ENCODE measurements at places on chromosomes 2 and 18.

DNA sequence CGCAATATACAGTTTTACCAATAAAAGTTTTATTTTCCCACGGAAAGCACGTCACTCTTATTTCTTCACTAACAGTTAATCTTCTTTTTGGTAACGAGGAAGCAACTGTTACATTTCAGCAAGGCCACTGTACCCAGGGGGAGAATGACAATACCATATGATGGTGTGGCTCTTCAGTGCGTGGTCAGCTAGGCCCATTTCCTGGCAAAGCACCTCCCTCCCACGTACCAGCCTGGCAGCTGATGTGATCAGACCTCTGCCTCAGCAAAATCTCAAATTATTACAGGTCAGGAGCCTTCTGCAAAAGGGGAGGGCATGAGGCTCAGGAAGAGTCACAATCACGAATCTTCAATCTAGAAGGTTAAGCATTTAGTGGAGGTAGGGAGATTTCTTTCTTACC lies 55.4 kb downstream of the KLF7 start:
- no peak for DNase-seq

DNA sequence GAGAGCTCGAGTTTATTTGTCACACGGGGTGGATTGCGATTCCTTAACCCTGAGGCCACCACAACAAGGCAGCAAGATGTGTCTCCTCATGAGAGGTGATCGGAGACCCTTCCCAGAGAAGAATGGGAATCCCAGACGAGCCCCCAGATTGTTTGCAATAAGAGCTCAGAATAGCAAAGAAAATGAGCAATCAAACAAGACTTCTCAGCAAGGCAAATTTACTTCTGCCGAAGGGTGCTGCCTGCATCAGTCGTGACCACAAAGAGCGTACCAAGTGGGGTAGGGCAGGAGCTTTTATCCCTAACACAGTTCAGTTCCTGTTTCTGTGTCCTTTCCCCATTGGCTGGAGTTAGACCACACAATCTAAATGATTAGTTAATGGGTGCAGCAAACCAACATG lies 237.5 kb upstream of the SYT4 start:
- no peak for DNase-seq

- no peak for DNase-seq
Measured at GRCh38 chr2:64525317-64525613, 1.1 kb downstream of the AFTPH start.

DNA sequence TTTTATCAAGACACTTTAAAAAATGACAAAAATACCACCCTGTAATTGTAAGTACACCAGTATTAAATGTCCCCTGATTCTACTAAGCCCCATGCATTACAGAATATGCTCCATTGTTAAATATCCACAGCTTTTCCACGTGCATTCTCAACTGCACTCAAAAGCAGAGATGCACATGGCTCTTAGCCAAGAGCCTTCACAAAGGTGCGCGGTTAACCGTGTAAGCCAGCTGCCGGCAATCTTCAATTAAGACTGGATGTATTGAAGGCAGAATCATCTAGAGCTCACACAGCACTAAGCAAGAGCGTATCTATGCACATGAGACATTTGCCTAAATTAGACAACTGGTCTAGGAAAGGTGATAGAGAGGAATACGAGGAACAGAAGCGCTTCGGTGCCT lies 278.3 kb downstream of the NAPG start:
- DNase-seq, result no peak

- no peak for DNase-seq
Measured at GRCh38 chr2:151374436-151374835, 17.0 kb downstream of the TNFAIP6 start.

DNA sequence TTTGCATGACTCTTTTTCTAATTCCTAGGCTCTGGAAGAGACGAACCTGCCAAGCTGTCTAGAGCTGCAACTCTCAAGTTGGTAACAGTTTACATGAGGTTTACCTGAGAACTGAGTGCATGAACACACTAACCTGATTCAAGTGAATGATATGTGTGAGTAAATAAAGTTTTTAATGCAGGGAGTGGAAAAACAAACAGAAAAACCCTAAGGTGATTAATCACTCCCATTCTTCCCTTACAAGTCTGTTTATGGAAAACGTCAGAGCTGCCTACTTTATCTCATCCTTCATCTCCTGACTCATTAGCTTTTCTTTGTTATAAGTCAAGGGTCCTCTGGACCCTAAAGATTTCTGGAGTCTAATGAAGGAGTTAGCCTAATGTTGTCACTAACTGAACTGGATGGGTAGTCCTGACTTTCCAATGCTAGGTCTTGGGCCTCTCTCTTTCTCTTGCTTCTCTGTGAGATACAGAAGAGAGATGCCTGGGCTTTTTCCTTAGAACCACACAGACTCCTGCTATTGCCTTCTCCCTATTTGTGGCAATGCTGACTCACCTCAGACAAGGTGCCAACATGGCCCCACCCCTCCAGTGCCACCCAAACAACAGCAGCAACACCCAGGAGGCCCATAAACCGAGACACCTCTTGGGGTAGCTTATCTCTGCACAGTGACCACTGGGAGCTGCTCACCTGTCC lies 952.4 kb downstream of the EPHA4 start:
- no peak for DNase-seq

DNA sequence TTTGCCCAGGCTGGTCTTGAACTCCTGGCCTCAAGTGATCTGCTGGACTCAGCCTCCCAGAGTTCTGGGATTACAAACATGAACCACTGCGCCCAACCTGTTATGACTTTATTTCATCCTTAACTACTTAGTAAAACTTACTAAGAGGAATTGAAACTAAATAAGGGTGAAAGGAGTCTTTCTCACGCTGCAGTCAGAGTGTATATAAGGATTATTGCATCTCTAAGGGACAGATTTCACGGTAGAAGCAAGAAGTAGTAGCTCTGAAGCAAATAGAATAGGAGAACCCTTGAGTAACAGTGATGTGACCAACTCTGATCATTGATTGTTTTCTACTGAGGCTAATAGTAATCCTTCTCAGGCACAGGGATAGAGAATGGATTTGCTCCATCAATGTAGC lies 960.1 kb downstream of the CPS1 start:
- DNase-seq, result no peak

DNA sequence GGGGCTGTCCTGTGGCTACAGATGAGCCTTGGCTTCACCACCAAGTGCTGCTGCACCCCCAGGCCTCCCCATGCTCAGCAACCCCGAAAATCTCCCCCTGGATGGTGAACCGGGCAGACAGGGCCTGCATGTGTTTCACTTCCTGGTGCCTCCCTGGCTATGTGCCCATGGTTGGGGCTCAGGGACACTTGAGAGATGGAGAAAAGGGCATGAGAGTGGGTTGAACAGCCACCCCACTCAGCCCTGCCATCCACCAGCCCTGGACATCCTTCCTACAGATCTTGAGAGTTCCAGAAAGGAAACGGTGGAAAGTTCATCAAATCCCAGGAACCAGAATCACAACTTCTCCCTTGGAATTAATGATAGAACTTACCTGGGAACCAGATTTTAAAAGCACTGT lies 74.7 kb upstream of the TEX51 start:
- no peak for DNase-seq

DNA sequence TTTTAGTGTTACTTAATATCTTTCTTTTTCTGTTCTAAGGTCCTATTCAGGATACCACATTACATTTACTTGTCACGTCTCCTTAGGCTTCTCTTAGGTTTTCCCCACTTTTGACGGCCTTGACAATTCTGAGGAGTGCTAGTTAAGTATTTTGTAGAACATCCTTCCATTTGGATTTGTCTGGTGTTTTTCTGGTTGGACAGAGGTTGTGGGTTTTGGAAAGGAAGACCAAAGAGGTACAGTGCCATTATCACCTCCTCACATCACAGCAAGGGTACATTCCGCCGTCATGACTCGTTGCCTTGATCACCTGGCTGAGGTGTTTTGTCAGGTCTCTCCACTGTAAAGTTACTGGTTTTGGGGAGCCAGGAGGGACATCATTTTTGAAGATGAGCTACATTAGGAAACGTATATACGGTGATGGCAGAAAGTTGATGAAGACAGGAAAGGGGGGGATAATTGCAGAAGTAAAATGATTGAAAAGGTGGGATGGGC lies 88.4 kb upstream of the TMEM247 start:
- DNase-seq, result no peak

- DNase-seq, result no peak
Measured at GRCh38 chr2:147800316-147800715, 44.5 kb upstream of the ACVR2A start.

DNA sequence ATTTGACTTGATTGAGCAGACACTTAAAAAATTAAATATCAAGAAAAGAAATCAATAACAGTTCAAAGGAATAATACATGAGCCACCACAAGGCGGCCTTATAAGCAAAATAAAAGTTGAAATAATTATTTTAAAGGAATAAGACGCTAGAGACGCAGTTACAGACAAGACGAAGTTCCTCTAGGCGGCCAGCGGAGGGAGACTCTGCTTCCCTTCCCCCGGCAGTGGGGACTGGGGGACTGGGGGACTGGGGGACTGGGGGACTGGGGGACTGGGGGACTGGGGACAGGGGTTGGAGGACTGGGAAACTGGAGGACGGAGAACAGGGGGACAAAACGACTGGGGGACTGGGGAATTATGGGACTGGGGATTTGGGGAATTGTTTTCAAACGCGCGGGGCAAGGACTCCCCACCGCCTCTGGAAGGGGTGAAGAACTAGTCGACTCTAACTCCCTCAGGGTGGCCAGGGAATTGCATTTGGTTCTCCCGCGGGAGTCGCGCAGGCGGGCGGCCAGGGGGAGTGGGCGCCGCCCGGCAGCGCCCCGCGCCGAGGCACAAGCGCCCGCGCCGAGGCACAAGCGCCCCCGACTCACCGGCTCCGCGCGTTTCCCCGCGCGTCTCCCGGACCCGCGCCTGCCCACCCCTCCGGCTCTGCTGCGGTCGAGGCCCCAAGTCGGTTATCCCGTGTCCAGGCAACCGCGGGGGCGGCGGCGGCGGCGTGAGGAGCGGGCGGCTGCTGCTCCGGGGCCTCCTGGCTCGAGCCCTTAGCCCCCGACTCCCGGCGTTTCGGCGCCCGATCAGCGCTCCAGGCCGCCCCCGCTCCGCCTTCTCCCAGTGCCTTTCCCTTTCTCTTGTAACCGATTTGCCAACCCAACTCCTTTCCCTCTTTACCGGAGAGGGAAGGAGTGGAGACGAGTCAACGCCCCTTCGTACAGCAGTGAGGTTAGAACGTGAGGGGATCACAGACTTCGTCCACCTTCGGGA lies at the start of gene CCDC178:
Gene CCDC178, minus strand, starts transcription at position 662 of the 984 bp plus-strand sequence. CDS start 28,633 bp downstream, outside the sequence.
- no peak for DNase-seq

GRCh38 chr18:58578835-58579560 lies 49.9 kb downstream of the ALPK2 start:
- DNase-seq, result no peak

DNA sequence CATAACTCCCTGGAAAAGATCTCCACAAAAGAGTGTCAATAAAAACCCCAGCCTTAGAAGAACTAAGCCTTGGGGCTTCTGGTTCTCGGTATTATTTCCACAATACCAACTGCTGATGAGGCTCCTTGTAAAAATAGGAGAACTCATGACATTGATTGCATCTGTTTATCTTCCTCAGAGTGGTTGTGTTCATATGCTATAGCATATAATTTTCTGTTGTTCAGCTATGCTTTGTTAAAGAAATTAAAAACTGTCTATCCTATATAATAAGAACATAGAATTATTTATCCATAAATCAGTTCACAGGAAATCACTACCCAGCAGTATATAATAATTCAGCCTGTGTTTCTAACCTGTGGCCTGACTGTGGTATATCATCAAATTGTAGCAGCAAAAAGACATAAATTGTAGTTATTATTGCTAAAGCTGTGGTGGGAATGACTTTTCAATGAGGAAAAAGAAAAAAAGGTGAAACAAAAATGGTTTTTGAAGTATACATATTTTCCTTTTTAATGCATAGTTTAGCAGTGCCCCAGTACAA lies 68.9 kb downstream of the SATB2 start:
- DNase-seq, result no peak

- DNase-seq, result no peak
Measured at GRCh38 chr2:88828397-88829137, 137.1 kb downstream of the RPIA start.

DNA sequence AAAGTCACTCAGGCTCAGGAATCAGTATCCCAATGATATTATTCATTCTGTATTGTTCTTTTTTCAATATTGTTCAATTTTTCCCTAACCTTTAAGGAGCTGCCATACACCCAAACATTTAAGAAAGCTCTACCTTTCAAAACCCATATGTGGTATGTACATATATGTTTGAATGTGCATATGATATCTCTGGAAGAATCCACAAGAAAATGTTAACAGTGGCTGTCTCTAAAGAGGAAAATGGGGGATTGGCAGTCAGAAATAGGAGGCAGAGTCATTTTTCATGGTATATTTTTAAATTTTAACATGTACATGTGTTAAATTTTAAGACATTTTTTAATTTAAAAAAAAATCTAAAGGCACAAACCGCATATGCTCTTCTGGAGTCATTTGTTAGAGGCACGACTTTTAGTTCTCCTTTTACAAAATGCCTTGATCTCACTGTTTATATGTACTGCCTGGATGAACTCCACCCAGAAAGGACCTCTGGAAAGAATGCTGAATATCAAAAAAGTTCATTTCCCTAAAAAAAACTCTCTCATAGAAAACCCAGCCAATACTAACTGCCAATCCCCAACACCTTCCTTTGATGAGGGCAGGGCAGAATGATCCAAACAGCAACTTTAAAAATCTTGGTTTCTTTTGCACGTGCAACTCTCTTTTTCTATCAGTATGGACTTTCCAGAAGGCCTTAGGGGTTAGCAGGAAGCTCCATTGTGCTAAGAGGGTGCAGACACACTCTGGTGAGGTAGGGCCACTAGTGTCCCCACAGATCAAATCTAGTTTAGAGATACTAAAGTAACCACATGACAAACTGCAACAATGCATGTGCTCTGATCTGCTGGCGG lies 23.6 kb downstream of the KCTD1 start:
- DNase-seq, result no peak

DNA sequence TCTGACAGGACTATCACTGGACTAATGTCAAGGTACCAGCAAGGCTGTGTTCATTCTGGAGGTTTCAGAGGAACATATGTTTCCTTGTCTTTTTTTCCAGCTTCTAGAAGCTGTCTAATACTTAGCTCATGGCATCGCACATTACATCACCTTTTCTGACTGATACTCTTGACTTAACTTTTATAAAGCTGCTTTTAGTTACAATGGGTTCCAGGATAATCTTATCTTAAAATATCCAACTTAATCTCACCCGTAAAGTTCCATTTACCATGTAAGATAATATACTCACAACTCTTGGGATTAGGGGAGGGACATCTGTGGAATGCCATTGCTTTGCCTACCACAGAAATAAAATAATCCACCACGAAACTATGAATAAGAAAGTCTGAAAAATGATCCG lies 394.2 kb downstream of the CDH19 start:
- DNase-seq, result no peak

DNA sequence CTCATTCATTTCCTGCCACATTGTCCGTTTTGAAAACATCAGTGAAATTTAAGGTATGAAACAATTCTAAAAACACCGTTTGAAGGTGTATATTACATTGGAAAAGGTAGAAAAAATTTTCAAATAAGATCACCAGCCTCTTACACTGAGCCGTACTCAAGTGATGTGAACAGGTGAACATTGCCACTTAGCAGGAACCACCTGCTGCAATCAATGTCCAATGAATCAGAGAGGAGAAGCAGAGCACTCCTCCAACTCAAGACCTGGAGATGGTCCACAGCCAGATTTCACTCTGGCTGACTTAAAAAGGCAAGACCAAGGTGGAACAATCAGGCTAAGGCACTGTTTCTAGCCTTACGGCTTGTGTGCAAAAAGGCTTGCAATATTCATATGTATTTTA lies 110.3 kb upstream of the TTN start:
- no peak for DNase-seq

- no peak for DNase-seq
Measured at GRCh38 chr2:173989884-173990215, 24.7 kb upstream of the SP3 start.

Measured in stimulated activated CD8-positive, alpha-beta memory T cell treated with anti-CD3 and anti-CD28 coated beads, Interleukin-4, amount 100 ng/mL, for 1 hour (primary cell).